Head of caudate nucleus (tissue), 42 donors: ENCODE measurements at places on chromosomes 16 and 17.

DNA sequence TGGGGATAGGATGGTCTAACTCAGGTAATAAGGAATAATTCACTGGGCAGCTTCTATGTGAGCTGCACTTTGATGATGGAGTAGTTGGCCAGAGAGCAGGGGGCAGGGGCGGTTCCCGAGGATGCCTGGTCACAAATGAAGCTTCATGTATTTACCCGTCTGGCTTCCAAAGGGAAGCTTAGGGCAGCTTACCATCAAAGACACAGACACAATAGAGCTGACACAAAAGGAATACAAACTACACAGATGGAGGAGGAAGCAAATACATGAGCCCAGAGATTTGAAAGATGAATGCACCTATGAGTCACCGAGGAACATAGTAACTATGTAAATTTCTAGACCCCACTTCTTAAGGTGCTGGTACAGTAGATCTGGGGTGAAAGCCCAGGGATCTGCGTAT, 8.7 kb upstream of the EMP2 start:
- DNase-seq = no peak

GRCh38 chr17:13194887-13195286, 177.1 kb upstream of the ELAC2 start:
- DNase-seq = no peak

GRCh38 chr17:77320485-77321256, 179.9 kb downstream of the SEC14L1 start:
- no peak for DNase-seq

- no peak for DNase-seq
These were observed 4.0 kb upstream of the FBXL20 start for GRCh38 chr17:39405436-39405835.

GRCh38 chr17:20968913-20969616, 73.7 kb downstream of the USP22 start:
- no peak for DNase-seq

DNA sequence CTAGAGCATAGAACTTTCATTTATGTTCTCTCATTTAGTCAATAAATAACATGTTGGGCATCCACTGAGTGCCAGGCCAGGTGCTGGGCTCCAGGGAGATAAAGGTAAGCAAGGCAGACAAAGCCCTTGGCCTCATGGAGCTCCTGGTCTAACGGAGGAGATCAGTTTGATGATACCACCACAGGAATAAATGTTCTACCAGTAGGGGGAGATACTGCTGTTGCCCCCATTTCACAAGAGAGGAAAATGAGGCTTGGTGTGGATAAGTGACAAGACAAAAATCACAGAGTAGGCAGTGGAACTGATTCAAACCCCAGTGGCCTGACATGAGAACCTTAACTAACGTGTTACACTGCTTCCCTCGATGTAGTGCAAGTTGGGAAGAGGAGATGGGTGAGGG, 80.4 kb upstream of the ERCC4 start:
- DNase-seq = no peak

GRCh38 chr17:77644181-77645071, 314.1 kb upstream of the TNRC6C start:
- DNase-seq = no peak

DNA sequence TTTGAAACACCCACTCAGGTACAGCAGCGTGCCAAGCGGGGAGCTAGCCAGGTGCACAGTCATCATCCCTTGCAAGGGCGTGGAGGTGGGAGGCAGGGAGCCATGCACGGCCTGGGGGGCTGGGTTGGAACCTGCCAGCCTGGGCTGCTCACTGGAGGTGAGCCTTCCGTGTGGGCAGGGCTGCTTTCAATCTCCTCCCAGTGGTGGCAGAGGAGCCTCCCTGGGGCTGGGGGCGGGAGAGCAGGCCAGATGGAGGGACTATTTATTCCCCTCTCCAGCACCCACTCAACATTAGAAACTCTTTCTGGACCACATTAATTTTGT, 90.3 kb downstream of the KATNIP start:
- peak; percentile 57 for DNase-seq

DNA sequence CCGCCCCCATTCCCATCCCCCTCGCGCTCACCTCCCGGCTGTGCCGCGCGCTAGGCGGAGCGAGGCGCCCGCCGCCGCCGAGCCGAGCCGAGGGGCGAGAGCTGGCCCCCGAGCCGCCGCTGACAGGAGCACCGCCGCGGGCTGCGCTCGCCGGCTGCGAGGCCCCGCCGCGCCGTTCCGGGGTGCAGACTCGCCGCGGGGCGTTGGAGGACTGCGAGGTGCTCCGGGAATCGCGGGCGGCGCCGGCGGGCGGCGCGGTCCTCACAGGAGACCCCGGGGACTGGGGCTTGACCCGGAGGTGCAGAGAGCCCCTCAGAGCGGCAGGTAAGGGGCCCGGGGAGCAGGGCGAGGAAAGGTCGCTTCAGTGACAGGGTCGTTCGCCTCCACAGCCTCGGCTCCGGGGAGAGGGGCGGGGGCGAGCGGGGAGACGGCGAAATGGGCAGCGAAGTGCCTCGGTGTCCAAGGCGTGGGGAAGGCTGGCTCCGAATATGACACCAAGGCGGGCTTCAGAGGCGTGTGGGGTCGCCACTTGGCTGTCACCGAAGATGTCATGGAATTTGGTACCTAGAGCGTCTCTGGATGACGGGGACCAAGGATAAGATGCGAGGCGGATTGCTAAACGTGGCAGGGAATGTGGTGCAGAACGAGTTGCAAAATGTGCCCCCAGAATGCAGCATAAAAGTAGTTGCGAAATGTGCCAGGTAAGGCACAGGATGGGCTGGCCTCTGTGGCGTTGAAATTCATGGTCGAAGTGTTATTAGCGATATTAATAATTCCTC, 580 bp downstream of the TANC2 start:
- peak; percentile 54 for DNase-seq

- DNase-seq = no peak
These were observed 333.0 kb upstream of the C16orf82 start for GRCh38 chr16:26733710-26734109.

DNA sequence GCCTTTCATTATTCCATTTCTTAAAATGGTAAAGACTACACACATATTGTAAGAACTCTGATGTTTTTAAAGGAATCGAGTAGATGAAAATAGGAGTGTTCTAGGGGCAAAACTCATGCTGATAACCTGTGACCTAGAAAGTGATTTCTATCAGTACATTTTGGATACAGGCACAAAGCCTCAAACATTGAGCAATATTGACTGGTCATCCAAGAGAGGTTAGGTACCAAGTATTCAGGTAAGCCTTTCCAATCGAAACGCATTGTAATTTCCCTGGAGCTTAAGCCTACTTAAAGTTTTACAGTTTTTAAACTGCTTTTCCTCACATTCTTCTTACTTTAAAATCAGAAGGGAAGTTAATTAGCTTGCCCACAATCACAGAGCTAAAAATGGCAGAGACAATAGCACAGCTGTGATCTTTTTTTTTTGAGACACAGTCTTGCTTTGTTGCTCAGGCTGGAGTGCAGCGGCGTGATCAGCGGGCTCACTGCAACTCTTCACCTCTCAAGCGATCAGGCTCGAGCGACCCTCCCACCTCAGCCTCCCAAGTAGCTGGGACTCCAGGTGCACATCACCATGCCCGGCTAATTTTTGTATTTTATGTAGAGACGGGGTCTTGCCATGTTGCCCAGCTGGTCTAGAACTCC, 3.3 kb downstream of the GOT2 start:
- no peak for DNase-seq

- peak; percentile 25 for DNase-seq
These were observed 3.7 kb downstream of the ARHGAP27 start for GRCh38 chr17:45428931-45429338.

DNA sequence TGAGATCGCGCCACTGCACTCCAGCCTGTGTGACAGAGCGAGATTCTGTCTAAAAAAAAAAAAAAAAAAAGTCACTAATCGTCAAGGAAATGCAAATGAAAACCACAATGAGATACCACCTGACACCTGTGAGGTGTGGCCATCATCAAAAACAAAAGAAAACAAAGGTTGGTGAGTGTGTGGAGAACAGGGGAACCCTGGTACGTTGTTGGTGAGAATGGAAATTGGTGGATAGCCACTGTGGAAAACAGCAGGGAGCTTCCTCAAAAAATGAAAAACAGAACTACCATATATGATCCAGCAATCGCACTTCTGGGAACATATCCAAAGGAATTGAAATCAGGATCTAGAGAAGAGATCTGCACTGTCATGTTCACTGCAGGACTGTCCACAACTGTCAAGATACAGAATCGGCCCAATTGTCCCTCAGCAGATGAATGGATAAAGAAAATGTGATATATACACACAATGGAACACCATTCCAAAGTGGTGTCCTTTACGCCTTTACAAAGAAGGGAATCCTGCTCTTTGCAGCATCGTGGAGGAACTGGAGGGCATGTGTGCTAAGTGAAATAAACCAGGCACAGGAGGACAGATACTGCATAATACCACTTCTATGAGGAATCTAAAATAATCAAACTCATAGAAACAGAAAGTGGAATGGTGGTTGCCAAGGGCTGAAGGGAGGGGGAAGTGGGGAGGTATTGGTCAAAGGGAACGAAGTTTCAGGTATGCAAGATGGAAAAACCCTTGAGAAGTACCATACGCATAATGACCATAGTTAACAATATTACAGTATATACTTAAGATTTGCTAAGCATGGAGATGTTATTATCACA, 63.5 kb upstream of the PLCG2 start:
- no peak for DNase-seq

DNA sequence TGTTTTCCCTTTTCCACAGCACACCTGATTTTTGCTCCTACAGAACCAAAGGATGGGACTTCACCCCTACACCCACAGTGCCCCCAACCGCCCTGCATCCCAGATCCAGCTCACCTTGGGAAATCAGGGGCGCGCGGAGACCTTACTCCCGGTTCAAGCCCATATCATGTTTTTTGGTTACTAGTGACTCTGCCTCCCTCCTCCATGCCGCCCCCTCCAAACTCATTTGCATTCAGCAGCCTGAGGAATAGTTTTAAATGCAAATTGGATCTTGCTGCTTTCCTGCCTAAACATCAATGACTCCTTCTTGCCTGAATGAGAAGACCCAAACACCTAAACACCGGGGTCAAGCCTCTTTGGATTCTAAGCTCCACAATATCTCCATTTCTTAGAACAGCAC, 331.8 kb downstream of the TMEM114 start:
- DNase-seq = no peak
